ENCODE measurements at places on chromosomes 12 and 14.
A peak's percentile ranks its signal among the peaks of the same experiment; 100 is the strongest.

GRCh38 chr12:60398547-60398946, 802.7 kb downstream of the SLC16A7 start:
- DNase-seq, result no peak

- DNase-seq, result no peak
Observed at GRCh38 chr12:51900323-51900889, 6.9 kb upstream of the ACVRL1 start.

- no peak for DNase-seq
Observed at GRCh38 chr12:56450241-56450640, 1.0 kb upstream of the TIMELESS start.

DNA sequence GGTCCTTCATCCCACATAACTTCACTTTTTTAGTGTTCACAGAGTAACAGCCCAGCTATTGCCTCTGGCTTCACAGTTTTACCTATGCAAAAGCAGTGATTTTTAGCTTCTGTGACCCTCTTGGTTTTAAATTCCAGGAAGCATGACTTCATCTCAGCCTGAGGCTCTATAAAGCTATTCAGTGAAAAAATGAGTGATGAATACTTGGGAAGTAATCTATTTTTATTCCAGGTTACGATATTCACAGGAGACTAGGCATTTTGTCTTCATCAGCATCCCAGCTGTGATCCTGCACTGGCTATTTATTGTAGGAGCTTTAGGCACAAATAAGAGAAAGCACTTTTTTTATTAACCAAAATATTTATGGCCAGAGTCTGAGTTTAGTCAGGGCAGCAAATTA, 164.8 kb downstream of the SNAPC1 start:
- no peak for DNase-seq

- DNase-seq, result no peak
Observed at GRCh38 chr12:105469701-105470100, 139.2 kb downstream of the C12orf75 start.

DNA sequence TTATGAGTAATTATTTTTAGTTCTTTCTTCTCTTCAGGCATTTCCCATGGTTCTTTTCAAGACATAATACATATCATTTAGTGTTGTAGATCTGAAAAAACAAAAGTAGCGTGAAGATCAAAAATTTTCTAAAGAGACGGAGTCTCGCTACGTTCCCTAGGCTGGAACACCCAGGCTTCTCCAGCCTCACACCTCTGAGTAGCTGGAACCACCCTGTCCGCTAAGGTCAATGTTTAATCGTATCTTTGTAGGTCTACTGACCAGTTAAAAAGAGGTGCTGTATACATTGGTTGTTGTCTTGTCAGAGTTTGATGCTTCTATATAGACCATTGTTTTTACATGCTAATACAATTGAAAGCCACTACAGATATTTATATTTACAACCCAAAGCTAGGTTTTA, 1.3 kb upstream of the HIF1A start:
- no peak for DNase-seq

DNA sequence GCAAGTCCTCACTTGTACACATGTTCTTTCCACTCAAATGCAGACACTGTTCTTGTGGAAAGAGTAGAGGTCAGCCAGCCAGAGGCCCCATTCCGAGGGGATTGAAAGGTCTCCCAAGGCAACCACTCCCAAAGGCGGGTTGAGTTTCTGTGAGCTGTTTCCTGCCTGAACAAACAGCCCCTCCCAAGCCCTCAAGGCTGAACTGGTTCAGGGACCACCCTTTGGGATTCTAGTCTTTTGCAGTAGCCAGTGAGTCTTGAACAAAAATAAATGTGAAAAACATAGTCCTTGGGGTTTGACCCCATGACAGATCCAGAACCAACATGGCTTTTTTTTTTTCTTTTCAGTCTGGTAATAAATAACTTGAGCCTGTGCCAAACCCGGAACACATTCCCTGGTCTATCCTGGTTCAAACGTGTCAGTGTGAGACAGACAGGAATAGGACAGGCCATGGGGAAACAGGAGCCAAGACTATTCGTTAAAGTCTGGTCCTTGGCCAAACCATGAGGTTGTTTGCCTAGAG, 17.6 kb upstream of the STK38L start:
- DNase-seq, result no peak

DNA sequence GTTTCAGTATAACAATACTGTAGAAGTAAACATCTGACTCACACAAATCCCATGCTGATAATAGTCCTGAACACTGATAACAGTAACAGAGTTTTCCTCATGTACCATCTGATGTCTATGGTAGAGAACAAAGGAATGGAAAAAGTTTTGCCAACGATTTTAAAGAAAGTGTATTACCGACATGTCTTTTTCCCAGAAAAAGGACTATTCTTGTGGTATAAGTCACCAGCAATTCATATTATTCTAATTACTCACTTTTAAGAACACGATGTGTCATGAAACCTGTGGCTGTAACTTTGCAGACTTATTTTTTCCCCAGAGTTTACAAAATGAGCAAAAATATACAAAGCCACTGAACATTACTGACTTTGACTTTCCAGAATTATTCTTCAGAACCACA, 40.1 kb upstream of the DCN start:
- DNase-seq, result no peak

- DNase-seq, result peak; percentile 67
Observed at GRCh38 chr14:59343585-59343984, 121.6 kb downstream of the GPR135 start.

DNA sequence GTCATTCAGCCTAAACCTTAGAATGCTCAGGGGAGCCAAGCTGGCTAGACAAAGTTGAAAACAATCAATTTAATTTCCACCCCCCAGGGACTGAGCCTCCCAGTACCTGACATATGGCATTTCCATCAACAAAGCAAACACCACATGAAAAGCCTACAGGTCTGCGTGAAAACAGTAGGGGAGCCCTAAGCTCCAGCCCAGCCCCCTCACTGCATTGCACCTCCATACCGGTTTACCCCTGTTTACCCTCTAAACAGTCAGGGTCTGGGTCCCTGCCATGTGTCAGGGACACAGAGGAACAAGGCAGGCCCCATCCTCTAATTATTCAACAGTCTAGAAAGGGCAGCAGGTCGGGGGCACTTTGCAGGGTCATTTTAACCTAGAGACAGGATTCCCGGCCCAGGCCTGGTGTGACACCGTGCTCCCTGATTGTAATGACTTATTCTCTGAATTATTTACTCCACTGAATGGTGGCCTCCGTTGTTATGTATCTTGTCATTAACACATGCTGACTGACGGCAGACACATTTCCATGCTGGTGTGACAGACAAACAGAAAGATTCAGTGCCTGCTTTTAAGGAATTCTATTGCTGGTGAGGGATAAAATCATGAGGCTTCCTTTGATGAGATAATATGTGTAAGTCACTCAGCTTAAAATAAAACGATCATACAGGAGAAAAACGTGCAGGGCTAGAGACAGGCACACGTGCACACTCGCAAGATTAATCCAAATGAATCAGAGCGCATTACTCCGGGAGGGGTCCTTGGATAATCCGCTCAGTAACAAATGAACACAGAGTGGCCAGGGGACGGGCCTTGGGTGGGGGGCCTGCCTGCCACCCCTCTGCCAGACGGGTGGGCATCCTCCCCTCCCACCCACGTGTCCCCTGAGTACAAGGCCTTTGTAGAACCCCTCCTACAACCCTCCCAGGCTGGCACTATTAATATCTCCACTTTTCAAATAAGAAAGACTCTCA, 23.2 kb downstream of the CCDC88C start:
- no peak for DNase-seq

GRCh38 chr12:13198876-13199275, 2.4 kb downstream of the EMP1 start:
- DNase-seq, result no peak
